ENCODE measurements at places on chromosomes 11 and 22.

DNA sequence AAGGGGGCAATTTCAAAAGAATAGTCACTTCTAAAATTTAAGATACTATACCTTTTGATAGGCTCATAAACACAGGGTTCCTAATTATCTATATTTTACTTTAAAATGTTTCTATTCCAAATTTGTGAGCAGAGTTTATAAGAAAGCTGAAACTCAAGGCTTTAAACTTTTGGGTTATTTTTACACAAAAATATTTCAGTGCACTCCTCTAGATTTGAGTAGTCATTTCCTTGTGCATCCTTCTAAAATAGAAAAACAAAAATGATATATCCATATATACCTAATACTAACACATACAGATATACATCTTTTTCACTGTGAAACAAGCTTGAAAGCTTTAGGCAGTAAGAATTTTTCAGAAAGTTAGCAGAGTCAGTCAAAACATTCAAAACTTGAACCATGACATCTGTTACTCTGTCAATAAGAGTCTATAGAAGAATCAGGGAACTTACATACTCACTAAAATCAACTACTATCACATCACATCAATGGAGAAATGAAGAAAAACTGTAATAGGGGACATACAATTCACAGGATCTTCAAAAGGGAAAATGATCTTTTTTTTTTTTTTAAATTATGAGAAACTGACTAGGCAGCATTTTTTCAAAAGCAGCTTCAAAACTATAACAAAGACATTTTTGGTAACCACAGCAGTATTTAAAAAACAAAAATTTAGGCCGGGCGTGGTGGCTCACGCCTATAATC, 5.1 kb downstream of the PHF21A start:
- DNase-seq, result no peak

DNA sequence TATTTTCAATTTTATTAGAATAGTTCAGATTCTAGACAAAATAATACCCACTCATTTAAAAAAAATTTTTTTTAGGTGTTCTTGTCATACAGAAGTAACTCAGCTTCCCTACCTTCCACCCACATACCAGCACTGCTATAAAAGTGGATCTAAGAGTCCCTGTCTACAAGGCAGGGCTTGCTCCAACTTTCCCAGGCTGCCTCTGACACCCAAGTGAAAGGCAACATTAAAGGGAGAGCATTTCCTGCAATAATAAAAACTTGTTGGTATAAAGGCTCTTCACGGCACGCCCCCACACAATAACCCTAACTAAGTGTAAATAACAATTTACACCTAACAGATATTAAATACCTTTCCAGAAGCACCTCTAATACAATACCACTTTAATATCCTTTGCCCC, 127.2 kb downstream of the APOL5 start:
- DNase-seq, result no peak

DNA sequence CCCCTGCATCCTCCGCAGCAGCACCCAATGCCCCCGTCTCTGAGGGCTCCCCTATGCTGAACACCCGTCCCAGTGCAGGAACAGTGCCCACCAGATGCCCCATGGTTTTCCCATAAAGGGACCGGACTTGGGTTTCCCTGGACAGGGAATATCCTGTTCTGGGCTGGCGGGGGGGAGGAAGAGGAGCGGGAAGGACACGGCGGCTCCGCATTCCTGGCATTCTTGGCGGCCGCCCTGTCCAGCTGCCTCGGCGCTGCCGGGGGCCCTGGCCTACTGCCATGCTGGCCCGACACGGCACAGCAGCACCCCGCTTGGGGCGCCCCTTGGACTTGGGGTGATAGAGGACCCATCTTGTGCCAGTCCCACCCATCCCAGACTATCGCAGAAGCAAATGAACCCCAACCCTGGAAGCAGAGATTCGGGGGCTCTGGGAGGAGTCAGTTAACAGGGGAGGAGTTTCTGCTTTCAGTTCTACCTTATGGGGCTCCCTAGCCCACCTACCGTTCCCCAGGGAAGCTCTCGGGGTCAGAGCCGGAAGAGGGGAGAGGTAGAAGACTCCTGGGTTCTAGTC, 23.7 kb upstream of the CBX7 start:
- DNase-seq, result no peak

DNA sequence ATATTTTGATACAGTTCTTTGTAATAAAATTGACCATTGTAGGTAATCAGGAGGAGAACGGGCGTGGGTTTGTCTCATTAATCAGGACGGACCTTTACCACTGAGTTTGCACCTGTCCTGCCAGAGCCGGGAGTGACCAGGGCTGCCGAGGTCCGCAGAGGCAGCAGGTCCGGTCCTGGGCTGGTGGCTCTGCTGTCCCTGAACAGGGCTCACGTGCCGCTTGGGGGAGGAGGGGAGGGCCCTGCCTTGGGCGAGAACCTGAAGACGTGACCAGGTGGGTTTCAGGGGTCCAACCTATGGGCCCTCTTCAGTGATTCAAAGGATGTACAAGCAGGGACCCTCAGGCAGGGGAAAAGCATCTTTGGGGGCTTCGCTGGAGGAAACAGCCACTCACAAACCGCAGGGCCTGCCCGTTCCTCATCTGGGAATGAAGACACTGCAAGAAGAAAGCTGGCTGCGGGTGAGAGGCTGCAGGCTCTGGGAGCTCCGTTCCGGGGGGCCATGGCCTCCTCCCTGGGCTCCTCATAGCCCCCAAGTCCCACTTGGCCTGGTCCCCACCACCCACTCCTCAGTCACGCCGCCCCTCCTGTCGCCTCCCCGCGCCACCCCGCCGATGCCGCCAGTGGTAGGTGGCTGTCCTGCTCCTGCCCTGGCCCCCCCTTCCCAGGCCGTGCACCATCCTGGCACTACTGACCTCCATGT, 9.2 kb downstream of the CRELD2 start:
- DNase-seq, result no peak

- no peak for DNase-seq
Measured at GRCh38 chr22:35435201-35435740, 35.3 kb downstream of the MCM5 start.

DNA sequence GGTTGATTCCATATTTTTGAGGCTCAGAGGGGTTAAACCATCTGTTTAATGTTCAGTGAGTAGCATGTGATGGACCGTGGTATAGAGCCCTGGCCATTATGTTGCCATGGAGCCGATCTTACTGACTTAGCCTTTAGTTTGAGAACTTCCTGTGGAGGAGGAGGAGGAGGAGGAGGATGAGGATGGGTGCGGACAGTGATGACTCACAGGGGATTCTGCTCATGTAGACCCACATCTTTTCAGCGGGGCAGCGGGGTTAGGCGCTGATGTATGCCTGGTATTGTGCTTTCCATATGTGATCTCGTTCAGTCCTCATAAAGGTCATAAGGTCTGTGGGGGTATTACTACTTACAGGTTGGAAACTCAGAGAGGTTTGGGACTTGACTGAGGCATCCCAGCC, 13.9 kb downstream of the STX3 start:
- no peak for DNase-seq

DNA sequence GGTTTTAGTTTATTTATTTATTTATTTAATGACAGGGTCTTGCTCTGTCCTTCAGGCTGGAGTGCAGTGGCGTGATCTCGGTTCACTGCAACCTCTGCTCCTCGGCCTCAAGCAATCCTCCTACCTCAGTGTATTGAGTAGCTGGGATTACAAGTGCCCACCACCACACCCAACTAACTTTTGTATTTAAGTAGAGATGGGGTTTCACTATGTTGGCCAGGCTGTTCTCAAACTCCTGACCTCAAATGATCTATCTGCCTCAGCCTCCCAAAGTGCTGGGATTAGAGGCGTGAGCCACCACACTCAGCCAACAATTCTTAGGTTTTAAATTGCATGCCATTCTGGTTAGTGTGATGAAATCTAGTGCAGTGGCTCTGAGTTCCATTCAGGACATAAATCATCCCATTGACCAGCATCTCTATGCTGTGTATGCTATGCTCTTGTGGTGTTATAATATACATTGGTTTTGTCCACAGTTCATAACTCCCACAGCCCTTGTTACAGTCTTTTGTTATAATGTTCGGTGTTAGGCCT, 28.5 kb downstream of the ZNF280B start:
- DNase-seq, result no peak

DNA sequence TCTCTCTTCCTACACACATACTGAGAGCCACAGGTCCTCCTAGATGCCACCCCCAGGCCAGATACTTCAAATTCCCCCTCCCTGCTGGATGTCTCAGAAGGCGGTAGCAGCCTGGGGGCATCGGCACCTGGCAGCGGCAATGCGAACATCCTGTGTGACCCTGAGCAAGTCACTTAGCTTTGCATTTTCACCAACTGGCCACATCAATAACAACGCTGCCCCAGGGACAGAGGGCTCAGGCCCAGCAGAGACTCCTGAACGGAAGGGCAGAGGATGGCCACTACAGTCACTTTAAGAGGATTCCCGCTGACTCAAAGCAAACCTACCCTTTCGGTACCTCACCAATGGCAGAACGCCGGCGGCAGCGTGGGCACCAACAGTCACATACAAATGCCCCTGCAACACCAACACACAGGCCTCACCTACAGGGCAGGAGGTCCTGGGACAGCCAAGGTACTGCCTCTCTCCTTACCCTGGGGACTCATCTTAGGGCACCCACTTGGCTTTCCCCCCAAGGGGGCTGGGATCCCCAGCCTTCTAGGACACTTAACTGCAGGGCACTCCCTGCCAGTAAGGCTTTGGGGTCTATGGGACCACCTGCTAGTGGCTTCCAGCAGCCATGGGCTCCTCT, 1.6 kb downstream of the LMO1 start:
- DNase-seq, result no peak

- no peak for DNase-seq
Measured at GRCh38 chr11:118049771-118050170, 27.1 kb upstream of the TMPRSS4 start.

DNA sequence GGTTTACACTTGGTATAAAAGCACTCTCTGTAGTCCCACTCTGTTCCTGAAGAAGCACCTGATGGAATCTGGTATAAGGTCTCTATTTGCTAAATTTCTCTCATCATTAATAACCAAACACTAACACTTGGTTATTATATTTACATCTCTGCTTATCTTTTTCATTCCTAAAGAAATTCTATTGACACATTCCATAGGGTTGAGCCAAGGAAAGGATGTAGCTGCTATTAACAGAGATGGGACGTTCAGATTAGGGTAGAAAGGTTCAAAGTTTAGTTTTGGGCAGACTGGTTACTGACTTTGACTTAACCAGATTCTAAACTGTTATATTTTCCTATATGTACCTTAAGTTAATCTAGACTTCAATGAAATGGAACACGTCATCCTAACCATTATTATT, 91.5 kb downstream of the RSF1 start:
- no peak for DNase-seq

DNA sequence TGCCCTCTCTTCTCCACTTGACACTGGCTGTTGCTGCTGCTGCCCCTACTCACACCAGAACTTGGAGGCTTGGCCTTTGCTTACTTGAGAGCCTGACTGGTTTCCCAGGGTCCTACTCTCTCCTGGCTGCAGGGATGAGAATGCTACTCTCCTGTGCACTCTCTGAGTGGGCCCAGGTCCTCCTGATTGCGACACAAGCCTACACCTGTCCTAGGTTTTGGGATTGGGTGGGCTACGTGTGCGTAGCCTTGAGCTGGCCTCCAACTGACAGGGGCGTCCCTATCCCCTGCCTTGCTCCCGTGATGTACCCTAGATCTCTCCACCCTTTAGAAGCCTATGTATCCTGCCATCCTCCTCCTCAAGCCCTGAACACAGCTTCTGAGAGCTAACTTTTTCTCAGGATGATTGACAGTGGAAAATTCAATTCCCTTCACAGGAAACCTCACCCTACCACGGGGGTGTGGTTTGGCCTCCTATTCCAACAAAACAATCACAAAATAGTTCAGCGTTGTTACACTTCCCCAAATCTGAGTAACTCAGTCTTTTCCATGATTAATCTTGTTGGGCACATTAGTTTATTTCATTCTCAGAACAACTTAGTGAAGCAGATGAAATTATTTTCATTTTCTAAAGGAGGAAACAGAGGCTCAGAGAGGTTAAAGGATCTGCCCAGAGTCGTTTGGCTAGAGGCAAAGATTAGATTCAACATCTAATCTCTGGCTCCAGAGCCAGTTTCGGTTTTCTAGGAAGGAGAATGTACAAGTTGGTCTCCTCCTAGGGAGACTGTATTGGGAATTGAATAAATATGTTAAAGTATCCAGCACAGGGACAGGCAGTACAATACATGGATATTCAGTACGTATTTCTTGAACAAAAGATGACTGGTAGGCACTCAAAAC, 17.6 kb upstream of the AMOTL1 start:
- no peak for DNase-seq

DNA sequence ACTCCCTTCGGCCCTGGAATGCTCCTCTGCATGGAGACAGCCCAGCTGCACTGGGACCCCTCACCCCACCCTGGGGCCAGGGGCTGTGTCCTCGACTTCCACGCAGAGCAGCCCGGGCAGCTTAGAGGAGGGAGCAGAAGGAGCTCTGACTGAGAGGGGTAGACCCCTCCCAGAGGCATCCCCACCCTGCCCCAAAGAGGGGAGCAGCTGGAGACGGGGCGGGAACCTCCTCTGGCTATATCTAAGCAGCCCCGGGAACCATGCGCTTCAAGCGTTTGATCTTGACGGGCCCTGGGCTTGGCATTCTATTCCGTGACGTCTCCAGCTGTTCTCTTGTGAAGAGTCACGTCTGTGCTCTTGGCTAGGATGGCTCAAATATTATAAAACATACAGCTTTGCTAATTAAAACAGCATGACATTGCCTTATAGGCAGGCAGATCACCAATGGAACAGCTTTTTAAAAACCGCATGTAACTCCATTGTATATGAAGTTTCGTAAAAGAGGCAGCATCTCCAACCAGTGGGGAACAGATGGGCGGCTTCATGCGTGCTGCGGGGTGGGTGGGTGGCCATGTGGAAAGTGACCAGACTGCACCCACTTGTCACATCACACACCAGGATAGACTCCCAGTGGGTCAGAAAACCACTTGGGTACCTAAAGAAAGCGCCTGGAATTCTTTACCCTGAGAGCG, 7.7 kb downstream of the KCNQ1 start:
- no peak for DNase-seq

GRCh38 chr22:39546889-39547586, 14.5 kb upstream of the RPS19BP1 start:
- DNase-seq, result no peak

- peak; percentile 93 for DNase-seq
Measured at GRCh38 chr11:43880640-43881159, at the start of gene ALKBH3. Gene ALKBH3 (plus strand): TSS chr11:43880831. CDS start chr11:43882653, 1,822 bp downstream.

DNA sequence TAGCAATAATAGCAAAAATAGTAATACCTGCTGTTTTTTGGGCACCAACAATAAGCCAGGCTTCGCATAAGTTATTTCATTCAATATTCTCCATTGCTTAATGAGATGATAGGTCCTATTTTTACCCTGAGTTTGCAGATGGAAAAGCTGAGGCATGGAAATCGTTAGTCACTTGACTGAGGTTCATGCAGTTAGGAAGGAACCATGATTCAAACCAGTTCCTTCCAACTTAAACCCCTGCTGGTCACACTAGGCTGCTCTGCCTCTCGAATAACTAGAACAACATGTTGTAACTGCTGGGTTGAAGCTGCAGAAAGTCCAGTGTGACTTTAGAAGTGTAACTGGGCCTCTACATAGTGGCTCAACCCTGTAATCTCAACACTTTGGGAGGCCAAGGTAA, 69.3 kb downstream of the SEZ6L start:
- no peak for DNase-seq

DNA sequence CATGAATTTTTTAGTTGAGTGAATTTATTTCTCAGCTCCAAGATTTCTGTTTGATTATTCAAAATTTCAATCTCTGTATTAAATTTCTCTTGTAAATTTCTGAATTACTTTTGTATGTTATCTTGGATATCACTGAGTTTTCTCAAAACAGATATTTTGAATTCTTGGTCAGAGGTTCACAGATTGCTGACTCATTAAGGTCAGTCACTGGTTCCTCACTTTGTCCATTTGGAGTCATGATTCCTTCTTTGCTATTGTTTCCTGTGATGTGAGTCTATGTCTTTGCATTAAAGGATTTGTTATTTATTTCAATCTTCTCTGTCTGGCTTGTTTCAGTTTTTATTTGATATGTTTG, 10.2 kb upstream of the IL17RA start:
- no peak for DNase-seq

Data from CD4-positive, alpha-beta T cell treated with Interleukin-10 for 1 hour (primary cell).